ENCODE measurements at places on chromosomes 16 and 17.
A peak's percentile ranks its signal among the peaks of the same experiment; 100 is the strongest.

GRCh38 chr16:81445966-81446906 lies 1.6 kb downstream of the CMIP start:
- DNase-seq = peak; percentile 70

DNA sequence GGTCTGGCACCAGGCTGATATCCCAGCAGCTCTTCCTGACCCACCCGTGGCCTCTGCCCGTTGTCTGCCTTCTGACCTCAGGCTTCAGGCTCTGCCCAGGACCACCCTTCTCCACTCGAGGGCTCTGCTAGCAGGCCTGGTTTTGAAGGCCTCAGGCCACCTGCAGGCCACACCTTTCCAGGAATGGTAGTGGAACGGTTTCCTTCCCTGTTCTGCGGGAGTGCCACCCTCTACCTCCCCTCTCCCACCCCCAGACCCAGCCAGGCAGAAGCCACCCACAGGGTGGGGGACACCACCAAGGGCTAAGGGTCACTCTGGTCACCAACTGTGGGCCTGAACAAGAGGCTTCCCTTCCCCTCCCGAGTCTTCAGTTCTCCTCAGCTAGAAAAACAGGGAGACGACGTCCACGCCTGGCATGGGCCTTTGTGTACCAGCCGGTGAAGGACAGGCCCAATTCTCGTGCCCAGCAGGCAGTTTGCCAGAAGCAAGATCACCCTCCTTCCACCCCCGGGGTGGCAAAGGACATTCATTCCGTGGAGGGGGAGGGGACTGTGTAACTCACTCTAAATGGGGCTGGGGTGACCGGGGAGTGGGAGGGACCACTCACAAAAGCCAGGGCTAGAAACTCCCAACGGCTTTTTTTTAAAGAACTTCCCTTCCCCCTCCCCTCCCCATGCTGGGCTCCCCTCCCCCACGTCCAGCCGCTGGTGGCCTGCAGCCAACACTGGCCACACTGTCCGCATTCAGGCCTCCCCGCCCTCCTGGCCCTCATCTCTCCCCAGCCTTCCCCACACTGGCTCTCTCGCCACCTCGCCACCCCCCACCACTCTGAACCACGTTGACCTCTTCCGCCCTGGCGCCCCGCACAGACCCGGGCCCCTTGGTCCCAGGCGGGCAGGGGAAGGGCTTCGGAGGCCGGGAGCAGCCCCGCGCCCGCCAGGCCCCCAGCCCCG lies 7.7 kb downstream of the CBX4 start:
- DNase-seq = peak; percentile 74

DNA sequence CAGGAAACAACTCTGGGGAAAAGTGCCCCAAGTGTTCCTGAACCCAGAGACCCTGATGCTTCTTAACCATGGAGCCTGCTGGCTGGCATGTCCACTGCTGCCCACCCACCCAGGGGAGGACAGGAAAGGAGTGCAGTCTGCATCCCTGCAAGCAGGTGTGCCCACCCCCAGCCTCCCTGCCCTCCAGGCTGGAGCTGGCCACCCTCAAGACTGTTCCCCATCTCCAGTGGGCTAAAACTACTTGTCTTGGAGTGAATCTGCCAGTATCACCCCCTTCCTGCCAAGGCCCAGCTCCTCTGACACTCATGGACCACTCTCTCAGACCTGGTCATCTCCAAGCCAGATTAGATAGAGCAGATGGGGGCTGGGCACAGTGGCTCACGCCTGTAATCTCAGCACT lies 29.8 kb downstream of the ARHGAP27 start:
- no peak for DNase-seq

GRCh38 chr16:88686062-88686438 lies 257 bp downstream of the SNAI3 start:
- no peak for DNase-seq

- no peak for DNase-seq
Measured at GRCh38 chr17:57589151-57590034, 155.7 kb downstream of the CCDC182 start.

- no peak for DNase-seq
Measured at GRCh38 chr16:83409347-83409746, 398.4 kb upstream of the HSBP1 start.

- no peak for DNase-seq
Measured at GRCh38 chr17:81115749-81116464, 49.4 kb upstream of the PVALEF start.

DNA sequence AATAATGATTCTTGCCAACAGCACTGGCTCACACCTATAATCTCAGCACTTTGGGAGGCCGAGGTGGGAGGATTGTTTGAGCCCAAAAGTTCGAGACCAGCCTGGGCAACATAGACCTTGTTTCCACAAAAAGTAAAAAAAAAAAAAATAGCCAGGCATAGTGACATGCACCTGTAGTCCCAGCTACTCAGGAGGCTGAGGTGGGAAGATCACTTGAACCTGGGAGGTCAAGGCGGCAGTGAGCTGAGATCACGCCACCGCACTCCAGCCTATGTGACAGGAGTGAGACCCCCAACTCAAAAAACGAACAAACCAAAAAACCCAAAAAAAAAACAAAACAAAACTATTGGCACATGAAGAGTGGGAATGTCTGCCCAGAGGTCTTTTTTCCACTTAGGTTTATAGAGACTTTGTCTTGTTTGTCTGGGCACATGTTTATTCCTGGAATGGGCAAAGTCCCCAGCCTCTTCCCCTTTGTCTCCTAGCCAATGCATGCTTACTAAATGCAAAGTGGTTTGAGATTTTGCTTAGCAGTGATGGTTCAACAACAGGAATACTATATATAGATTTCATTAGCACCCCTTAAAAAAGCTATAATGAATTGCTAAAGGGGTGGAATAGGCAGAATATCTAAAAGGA lies 25.9 kb downstream of the NMT1 start:
- no peak for DNase-seq

DNA sequence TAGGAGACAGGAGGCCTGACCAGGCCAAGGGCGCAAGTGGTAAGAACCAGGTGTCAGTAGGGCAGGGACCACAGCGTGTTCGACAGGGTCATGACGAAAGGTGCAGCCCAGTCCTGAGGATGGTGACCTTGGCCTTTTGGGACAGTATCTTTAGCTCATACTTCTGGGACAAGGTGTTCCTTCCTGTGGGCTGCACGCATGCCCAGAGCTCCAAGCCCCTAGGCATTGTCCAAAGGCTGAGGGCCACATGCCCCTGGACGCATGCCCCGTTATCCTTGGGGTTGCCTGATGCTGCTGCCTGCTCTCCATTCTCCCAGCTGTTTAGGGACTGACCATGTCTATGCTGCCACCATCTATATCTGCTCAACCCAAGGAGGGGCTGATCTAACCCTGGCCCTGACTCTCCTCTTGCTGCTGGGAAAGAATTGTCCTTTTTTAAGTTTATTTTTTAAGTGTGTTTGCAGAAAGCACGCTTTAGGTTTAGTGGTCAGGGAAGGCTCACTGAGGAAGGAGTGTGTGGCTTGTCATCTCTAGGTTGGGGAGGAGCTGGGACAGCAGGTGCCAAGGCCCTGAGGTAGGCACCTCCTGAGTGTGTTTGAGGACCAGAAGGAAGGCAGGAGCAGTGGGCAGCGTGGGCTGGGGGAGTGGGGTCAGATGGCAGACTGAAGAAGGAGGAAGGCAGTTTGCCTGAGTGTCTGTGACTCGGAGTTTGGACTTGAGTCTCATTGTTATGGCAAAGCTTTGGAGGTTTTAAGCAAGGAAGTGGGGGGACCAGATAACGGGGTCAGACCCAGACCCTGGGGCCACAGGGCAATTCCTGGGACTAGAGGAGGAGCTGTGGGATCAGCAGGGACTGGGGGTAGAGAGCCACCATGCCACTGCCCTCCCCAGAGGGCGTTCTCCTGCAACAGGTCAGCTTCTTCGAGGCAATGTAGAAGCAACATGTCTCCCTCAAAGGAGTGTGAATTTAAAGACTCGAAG lies 15.1 kb upstream of the CBX4 start:
- DNase-seq = no peak

GRCh38 chr16:85083051-85083639 lies 29.1 kb downstream of the CIBAR2 start:
- DNase-seq = peak; percentile 68

All from retina (tissue), 1 donor.